ENCODE measurements at places on chromosomes 16 and 17.

DNA sequence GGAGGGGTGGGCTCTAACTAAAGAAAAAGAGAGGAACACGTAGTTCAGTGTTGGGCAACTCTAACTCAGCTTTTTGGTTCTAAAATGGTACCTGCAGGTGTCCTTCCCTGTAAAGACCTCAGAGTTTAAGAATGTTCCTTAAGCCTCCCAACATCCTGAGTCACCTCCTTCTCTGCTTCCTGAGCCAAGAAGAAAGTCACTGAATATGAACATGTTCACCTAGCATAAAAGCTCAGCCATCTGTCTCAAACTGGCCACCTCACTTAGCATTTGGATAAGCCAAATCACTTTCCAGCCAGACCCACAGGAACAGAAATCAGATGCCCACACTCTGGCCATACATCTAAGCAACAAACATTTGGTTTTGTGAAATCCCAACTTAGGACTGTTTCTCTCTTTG is 3.7 kb downstream of the TMEM98 start:
- no peak for DNase-seq

GRCh38 chr17:27491713-27492190 is 35.5 kb downstream of the KSR1 start:
- peak; percentile 45 for DNase-seq

GRCh38 chr17:20095336-20096080 is 86.3 kb downstream of the SPECC1 start:
- peak; percentile 57 for DNase-seq

DNA sequence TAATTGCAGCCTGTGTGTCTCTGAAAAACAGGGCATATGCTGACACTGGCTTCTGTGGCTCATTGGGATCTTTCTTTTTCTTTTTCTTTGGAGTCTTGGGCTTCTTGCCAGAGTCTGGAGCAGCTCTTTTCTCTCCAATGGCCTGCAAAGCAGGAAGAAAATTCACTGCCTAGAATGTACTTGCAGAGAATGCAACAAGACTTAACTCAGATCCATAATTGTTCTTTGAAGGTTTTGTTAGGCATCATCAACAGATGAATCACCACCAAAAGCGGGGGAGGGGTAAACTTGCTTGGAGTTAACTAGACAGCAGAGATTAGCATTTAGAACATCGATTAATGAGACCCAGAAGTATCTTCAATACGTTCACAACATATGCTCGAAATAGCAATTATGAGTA is 100.9 kb downstream of the TOX3 start:
- DNase-seq: no peak

DNA sequence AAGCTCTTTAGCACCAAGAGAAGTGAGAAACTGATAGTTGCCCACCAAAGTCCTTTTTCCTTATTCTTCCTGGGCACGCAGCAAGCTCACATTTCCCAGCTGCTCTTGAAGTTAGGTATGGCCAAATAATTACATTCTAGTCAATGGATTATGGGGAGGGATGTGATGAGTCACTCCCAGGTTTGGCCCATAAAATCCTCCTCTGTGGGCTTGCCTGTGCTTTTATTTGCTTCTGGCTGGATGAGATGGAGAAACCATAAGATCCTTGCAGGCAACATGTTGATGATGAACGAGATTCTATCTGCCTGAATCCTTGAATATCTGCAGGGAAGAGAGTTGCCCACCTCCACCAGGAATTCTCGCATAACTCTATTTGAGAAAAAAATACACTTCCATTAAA is 568.3 kb upstream of the SALL1 start:
- DNase-seq: no peak

DNA sequence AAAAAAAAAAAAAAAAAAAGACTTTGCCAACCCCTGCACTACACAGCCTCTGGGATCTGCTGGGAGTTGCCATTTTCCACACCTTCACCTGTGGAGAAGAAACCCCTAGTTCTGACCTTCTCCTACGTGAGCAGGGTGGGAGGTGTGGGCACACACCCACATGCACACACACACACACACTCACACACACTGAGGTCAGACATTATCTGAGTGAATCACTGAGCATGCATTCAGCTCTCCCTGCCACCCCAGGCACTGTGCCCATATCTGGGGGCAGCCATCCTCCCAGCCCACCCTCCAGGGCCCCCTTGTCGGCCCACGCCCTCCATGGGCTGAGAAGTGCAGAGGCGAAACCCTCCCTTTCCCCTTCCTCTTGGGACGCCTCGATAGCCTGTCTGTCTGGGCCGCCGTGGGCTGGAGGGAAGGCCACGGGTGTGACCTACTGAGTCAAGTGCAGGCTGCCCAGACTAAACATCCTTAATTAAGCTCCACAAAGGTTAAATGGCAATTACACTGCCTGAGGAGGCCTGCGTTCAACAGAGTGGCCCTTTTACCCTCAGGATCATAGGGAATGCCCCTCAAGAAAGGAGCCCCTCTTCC is 143.8 kb downstream of the C16orf95 start:
- no peak for DNase-seq

DNA sequence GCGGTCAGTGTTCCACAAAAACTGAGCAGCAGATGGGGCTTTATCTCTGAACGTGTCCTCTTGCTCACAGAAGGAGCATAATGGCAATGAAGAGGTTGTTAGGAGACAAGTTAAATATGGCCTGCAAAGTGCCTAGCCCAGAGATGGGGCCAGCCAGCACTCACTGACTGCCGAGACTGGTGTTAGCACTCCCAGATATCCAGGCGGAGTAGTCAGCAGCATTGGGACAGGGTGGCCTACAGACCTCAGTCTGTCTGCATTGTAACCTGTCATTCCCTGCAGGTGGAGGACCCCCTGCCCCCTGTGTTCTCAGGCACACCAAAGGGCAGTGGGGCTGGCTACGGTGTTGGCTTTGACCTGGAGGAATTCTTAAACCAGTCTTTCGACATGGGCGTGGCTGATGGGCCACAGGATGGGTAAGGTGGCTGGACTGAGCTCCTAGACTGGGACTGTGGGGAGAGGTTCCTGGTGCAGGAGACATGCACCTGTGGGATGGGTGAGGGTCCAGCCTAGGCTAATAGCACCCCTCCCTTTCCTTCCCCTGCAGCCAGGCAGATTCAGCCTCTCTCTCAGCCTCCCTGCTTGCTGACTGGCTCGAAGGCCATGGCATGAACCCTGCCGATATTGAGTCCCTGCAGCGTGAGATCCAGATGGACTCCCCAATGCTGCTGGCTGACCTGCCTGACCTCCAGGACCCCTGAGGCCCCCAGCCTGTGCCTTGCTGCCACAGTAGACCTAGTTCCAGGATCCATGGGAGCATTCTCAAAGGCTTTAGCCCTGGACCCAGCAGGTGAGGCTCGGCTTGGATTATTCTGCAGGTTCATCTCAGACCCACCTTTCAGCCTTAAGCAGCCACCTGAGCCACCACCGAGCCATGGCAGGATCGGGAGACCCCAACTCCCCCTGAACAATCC is 4.2 kb downstream of the MFAP4 start:
- DNase-seq: no peak

- no peak for DNase-seq
Measured at GRCh38 chr17:18141210-18141803, 32.8 kb downstream of the MYO15A start.

DNA sequence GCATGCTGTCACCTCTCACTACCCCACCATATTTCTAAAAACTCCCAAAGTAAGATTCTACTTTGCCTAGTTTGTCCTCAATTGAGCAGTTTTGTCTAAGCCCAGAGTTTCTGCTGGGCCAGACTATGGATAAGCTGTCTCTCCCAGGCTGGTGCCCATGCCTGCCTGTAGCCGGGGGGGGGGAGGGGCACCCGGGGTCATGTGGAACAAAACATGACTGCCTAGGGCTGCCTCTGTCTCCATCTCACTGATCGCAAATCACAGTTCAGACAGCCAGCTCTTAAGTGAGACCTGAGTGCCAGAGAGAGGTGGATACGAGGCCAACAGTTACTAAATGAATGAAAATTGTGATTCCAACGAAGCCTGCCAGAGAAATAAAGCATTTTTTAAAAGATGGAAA is 78.8 kb upstream of the RPRML start:
- no peak for DNase-seq

GRCh38 chr16:74249254-74249653 is 47.4 kb upstream of the PSMD7 start:
- no peak for DNase-seq

DNA sequence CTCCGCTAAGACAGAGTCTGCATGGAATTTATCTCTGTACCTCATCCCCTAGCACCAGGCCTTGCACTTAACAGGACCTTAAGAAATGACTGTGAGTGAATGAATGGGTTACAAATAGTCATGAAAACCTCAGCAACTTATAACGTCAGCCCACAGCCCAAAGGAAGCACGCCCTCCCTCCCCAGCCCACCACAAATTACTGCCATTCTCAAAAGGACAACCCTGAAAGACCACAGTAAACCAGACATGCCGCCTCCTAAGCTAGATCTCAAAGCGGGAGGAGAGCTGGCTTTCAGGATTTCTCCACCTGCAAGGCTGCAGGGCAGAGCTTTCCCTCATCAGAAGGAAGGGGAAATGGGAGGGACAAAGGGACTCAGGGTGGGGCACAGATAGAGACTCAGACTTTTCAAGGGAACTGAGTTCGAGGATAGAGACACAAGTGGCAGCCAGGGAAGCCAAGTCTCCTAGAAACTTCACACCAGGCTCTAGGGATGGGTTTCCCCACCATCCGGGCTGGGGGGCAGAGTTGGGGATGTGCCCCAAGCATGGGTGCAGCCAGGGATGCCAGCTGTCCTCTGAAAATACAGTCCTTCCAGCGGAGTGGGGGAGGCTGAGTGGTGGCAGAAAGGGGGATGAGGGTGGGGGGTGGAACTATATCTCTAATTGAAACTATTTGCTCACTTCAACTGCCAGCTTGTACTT is 56.7 kb downstream of the PLXDC1 start:
- DNase-seq: no peak

DNA sequence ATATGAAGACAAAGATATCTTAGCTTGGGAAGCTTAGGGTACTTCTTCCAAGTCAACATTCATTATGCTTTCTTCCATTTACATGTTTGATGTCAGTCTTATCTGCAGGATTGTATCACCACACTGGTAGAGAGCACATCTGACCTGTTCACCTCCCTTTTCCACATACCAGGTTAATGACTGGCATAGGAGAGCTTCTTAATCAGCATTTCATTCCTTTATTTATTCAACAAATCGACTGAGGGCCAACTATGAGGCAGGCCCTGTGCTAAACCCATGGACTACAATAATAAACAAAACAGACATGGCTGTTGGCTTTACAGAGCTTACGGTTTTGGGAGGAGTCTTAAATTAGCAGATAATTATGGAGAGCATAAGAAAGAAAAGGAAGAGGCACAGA is 378.1 kb upstream of the CDH11 start:
- DNase-seq: no peak

DNA sequence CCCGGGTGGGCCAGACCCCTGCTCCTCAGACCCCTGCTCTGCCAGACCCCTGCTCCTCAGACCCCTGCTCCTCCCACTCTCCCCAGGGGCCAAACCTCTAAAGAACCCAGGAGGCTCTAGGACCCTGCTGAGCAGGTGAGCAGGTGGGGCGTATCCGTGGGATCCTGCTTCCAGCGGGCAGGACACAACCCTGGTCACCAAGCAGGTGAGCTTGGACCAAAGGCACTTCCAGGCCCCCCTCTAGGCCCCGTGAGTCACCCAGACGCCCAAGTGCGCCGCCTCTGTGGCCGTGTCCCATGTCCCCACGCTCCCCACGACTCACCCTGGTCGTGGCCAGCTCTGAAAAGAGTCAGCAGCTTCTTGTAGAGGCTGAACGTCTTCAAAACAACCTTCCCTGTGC is 5.0 kb downstream of the CYBC1 start:
- no peak for DNase-seq

DNA sequence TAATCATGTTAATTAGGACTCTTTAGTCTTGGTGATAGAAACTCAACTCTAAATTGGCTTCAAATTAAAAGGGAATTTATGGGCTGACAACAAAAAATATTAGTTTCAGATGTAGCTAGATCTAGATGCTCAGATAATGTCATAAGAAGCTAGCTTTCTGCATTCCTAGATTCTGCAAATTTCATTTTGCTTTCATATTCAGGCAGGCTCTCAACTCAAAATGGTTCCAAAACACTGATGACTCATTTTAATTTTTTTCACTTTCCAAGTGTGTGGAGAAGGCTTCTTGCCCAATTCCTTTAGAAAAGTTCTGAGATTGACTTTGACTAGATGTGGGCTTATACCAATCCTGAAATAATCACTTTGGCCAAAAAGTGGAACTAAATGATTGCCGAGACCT is 236.7 kb upstream of the GOT2 start:
- no peak for DNase-seq

DNA sequence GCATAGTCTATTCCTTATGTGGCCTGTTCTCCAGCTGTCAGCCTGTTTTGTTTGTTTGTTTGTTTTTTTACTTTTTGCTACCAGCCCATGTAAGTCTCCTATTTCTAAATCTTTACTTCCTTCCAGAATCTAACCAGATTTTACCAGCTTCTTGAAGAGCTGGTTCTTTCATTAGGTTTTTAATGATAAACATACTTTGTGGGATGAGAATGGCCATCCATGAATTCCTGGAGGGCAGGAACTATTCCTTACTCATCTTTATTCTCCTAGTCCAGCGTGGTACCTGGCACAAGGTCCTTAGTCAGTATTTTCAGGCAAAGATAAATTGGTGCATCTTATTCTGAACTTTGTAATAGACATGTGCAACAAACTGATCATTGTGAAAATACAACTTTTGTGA is 17.3 kb downstream of the RSPRY1 start:
- DNase-seq: no peak

- no peak for DNase-seq
Measured at GRCh38 chr17:28643983-28644786, 773 bp downstream of the BLTP2 start.

DNA sequence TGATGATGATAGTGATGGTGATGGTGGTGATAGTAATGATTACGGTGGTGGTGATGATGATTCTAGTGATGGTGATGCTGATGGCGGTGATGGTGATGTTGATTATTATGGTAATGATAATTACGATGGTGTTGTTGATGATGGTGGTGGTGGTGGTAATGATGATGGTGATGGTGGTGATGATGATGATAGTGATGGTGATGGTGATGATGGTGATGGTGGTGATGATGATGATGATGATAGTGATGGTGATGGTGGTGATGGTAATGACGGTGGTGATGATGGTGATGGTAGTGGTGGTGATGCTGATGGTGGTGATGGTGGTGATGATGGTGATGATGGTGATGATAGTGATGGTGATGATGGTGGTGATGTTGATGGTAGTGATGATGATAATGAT is 370.0 kb downstream of the CDH13 start:
- DNase-seq: no peak

- no peak for DNase-seq
Measured at GRCh38 chr17:62703261-62703775, 75.8 kb downstream of the MRC2 start.
